Fibroblast of the conjunctiva (primary cell): ENCODE measurements at places on chromosomes 1 and 21.

- peak; percentile 94 for DNase-seq
Measured at GRCh38 chr1:36321119-36321951, 2.1 kb downstream of the EVA1B start.

GRCh38 chr1:248739572-248740205 lies 15.9 kb downstream of the LYPD8 start:
- DNase-seq: no peak

- DNase-seq: no peak
Measured at GRCh38 chr1:90925928-90926869, 95.6 kb downstream of the ZNF644 start.

GRCh38 chr1:204069887-204070286 lies 3.0 kb upstream of the SOX13 start:
- DNase-seq: no peak

DNA sequence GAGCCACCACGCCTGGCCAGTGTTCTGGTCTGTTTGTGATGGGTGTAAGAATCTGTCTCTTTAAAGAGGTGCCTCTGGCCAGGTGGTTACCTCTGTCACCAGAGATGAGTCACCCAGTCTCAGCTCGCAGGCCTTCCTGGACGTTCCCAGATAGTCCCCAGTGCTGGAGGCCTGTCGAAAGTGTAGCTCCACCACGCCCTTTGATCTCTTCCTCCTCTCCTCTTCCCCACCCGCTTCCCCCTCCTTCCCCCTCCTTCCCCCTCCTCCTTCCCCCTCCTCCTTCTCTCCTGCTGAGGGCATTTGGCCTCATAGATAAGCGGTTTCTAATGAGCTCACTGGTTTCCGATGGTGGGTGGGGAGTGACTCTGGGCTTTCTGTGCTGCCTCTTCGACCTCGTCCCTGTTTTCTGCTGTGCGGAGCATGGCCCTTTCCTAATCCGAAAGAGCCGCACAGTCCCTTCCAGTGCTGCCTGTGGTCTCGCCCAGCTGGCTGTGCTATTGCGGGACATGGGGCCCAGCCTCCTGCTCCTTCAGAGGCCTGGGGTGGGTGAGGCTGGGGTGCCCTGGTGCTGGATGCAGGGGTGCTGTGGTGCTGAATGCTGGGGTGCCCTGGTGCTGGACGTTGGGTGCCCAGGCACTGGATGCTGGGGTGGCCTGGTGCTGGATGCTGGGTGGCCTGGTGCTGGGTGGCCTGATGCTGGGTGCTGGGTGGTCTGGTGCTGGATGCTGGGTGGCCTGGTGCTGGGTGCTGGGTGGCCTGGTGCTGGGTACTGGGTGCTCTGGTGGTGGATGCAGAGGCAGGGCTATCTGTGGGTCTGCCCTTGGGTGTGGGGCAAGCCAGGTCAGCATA lies 19.2 kb downstream of the AGPAT3 start:
- DNase-seq: no peak

- DNase-seq: no peak
Measured at GRCh38 chr1:41810446-41810845, 108.3 kb downstream of the HIVEP3 start.

DNA sequence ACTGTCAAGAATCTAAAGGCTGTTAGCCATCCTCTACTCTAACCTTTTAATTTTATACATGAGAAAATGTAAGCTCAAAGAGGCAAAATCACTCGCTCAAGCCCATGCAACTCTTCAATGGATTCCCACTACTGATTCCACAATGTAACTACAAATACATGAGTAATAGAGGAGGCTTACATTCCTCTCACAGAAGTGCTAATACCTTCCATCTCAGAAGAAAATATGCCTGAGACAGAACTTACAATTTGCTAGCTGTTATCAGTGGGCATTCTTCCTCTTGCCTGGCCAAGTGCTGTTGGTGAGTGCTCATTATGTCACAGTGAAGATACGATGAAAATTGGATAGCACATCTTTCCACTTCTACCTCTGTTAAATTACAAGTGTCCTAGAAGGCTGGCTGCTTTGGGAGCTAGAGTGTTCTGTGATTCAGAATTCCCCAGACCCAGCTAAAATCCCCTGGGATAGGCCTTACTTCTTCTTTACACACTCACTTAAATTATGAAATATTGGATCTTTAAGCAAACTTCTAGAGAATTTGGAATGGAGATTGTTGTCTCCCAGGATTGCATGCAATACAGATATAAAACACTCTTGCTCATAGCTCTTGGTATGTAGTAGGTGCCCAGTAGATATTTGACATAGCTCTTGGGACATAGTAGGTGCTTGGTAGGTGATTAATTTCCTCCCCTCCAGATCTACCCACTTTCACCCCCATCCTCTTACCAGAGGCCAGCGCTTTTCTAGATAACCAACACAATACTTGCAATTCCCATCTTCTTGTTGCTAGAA lies 24.1 kb downstream of the BCL9 start:
- no peak for DNase-seq

GRCh38 chr1:182446033-182446669 lies 3.8 kb upstream of the RGSL1 start:
- peak; percentile 56 for DNase-seq

GRCh38 chr1:25246600-25247023 lies 642 bp downstream of the RSRP1 start:
- no peak for DNase-seq
